ENCODE measurements at places on chromosomes 2 and 18.

DNA sequence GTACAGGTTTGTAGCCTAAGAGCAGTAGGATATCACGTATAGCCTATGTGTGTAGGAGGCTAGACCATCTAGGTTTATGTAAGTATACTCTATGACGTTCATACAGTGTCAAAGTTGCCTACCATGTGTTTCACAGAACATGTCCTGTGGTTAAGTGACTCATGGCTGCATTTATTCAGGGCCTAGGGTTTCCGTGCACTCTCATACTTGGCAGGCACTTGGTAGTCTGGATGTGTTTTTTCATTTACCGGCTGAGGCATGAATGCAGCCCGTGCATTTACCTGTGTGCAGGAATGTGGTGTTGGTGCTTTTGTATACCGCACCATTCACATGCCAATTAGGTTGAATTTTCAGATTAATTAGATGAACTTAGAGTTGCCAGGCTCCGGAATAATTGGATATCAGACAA is 43.4 kb downstream of the MYL12B start:
- DNase-seq, result no peak

- DNase-seq, result no peak
Measured at GRCh38 chr2:12982149-12982584, 265.4 kb downstream of the TRIB2 start.

GRCh38 chr2:107801498-107801897 is 25.2 kb upstream of the RGPD4 start:
- DNase-seq, result no peak

DNA sequence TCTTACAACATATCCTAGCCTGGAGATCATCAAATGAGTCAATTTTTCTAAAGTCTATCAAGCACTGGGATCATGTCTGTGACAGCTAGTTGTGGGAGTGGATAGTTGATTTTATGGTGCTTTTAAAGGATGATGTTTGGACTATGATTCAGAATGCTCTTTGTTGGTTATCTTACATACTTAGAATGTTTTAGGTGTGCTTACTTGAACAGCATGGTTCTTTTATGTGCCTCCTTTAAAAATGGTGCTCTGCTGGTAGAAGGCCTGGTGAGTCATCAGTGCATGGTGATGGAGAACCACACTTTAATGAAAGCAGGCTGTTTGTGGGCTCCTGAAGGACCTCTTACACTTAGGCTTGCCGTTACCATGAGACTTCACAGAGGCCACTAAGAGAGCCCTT is 682.7 kb upstream of the FANCL start:
- no peak for DNase-seq

DNA sequence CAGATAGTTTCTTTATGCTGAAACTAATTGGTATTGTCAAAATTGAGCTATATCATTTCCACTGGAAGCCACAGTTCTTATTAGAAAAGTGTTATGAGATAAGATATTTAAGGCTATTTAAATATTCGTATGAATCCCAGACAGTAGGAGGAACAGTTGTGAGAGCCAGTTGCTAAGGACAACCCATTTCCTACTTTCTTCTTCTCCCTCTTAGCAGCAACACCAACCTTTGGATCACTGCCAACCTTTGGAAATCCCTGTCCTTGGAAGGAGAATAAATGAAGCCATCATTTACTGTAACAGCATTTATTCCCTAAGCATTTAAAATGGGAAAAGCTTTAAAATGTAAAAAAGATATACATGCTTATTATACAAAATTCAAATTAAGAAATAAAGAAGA is 85.8 kb downstream of the PLCL1 start:
- DNase-seq, result no peak

DNA sequence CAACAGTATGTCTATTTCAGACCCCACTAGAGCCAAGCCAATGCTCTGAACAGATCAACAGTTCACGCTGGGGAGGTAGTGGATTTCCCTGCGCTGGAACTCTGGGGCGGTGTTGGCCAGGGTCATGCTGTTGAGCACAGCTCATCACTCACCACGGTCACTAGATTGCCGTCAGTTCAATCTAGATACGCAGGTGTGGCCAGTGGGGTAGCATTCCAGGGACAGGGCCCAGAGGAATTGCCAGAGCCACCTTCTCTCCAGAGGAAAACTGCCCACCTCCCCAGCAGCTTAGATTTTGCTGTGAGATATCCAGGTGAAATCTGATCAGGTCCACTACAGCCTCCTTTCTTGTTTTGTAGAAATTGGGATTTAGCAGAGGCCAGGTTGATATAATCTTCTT is 101.8 kb downstream of the SOX11 start:
- DNase-seq, result no peak

GRCh38 chr18:79736846-79737245 is 57.2 kb downstream of the CTDP1 start:
- DNase-seq, result no peak
